ENCODE measurements at places on chromosomes 7 and 10. TPM values are rescaled to one million over a fixed set of nuclear protein-coding genes. Genes with fewer than 3 reads are reported as not detected.

The OR9A2 gene
- 0.32 TPM for total RNA-seq

The AP3M1 gene
- 50.4 TPM for total RNA-seq

The POP7 gene
- 40.9 TPM for total RNA-seq

DNA sequence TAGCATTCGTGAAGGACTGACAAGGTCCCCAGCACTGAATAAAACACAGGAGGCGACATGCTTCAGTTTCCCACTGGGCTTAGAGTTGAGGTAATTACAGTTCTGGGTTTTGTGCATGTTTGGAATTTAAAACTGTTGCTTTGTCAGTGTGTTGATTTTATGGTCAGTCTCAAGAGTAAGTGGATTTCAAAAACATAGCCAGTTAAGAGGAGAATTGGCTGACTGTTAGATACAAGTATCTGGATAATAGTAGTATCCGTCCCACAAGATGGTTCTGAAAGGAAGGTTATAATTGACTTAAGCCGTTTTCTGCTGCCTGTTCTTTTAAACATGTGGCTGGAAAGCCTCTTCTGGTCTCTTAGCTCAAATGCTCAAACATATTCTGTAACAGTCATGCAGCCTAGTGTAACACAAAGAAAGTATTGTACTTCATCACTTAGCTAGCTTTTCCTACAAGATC is 170.9 kb downstream of the POLR1F start:
- H3K27ac ChIP-seq, result no peak overlapping the region
- H3K36me3 ChIP-seq, result no peaks in the 10 kb centered on the region
- no peak for DNase-seq
- H3K4me1 ChIP-seq, result no peaks in the 10 kb centered on the region
- no peaks in the 10 kb centered on the region for H3K27me3 ChIP-seq
- no peak overlapping the region for H3K4me3 ChIP-seq

GRCh38 chr10:13892001-13892491 is 305.3 kb downstream of the PRPF18 start:
- peak overlapping the region; percentile 76 for H3K4me3 ChIP-seq
- no peak overlapping the region for H3K27ac ChIP-seq
- DNase-seq, result no peak

- no peak overlapping the region for H3K27ac ChIP-seq
- H3K36me3 ChIP-seq, result no peaks in the 10 kb centered on the region
- H3K4me1 ChIP-seq, result no peaks in the 10 kb centered on the region
- no peaks in the 10 kb centered on the region for H3K27me3 ChIP-seq
- no peak for DNase-seq
Measured at GRCh38 chr10:88473989-88474883, 108.9 kb downstream of the RNLS start.

DNA sequence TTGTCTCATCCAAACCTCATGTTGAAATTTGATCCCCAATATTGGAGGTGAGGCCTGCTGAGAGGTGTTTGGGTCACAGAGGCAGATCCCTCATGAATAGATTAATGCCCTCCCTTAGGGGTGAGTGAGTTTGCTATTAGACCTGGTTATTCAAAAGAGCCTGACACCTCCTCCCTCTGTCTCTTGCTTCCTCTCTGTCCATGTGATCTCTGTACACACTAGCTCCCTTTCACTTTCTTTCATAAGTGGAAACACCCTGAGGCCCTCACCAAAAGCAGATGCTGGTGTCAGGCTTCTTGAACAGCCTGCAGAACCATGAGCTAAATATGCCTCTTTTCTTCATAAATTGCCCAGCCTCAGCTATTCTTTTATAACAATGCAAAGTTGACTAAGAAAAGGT is 447.1 kb downstream of the MDFIC start:
- no peak overlapping the region for H3K4me3 ChIP-seq
- no peaks in the 10 kb centered on the region for H3K27me3 ChIP-seq
- DNase-seq, result no peak
- H3K36me3 ChIP-seq, result no peaks in the 10 kb centered on the region
- no peak overlapping the region for H3K27ac ChIP-seq
